ENCODE measurements at places on chromosomes 3 and 15. TPM values are rescaled to one million over a fixed set of nuclear protein-coding genes. Genes with fewer than 3 reads are reported as not detected.

DNA sequence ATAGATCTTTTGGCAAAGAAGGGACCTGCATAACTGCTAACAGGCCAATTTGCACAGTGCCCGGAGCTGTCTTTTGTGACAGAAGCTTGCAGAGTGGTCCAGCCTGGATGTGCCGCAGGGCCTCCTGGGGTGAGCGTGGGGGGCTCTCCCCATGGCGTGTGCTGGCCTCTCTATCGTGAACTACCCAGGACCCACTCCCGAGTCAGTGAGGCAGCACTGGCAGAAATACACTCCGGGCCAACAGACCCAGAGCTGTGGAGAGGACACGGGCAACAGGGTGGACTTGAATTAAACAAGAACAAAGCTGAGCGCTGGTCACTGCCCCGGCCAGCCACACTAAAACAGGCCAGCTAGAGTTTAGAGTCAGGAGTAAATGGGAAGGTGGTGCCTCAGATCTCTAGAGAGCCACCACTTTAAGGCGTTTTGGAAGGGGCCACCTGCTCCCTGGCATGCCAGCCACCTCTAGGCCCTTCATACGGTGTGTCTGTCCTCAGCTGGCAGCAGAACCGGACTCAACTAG lies 152.1 kb downstream of the KLF13 start:
- peaks cover 24% of the 10 kb centered on the region for H3K27me3 ChIP-seq
- DNase-seq: no peak
- no peaks in the 10 kb centered on the region for H3K4me1 ChIP-seq
- no peak overlapping the region for H3K4me3 ChIP-seq
- H3K27ac ChIP-seq: no peak overlapping the region

NR2E3 gene
- total RNA-seq: 0.25 TPM

DNA sequence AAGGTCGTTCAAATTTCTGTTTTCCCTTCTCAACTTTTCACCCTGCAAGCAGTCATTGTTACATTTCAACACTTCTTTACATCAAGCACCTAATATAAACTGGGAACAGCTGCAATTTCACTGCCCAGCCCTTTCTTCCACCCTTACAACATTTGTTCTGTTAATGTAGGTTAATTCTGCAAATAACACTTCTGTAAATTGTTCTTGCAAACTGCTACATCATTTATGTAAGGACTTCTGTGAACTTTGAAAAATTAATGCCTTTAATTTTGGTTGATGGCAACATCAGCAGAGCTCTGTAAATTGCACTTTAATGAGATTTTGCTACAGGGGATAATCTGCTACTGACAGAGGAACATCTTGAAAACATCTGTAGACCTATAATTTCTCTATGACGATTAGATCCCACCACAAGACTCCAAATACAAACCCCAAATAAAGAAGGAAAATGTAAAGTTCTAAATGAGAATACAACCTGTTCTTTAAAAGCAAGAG lies 93.5 kb downstream of the ZIC4 start:
- no peak for DNase-seq
- H3K27me3 ChIP-seq: no peaks in the 10 kb centered on the region
- no peak overlapping the region for H3K4me3 ChIP-seq

DNA sequence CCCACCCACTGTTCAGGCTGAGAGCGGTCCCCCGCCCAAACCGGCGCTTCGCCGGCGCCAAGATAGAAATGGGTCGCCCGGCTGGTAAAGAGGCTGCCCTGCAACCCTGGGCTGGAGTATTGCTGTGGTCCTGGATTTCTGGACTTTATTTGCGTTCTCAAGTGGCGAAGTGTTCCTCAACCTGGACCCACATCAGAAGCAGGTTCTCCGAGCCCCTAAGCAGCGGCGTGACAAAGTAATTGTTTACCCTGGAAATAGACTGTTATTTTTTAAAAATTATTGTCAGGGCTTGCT lies 481 bp upstream of the DYNC1LI1 start:
- H3K27me3 ChIP-seq: no peaks in the 10 kb centered on the region
- no peak for DNase-seq
- H3K4me1 ChIP-seq: peaks cover 19% of the 10 kb centered on the region
- H3K27ac ChIP-seq: peak overlapping the region; percentile 93

ROPN1B gene
- total RNA-seq: not detected

ARF4 gene
- total RNA-seq: 249 TPM

PPP1R14D gene
- not detected for total RNA-seq

- H3K27ac ChIP-seq: no peak overlapping the region
- H3K36me3 ChIP-seq: peaks cover 10% of the 10 kb centered on the region
- DNase-seq: no peak
- H3K27me3 ChIP-seq: no peaks in the 10 kb centered on the region
- H3K4me3 ChIP-seq: no peak overlapping the region
- H3K4me1 ChIP-seq: peaks cover 51% of the 10 kb centered on the region
Measured at GRCh38 chr15:65579762-65580161, 31.2 kb downstream of the INTS14 start.

GOLGA6B gene
- total RNA-seq: not detected

DNA sequence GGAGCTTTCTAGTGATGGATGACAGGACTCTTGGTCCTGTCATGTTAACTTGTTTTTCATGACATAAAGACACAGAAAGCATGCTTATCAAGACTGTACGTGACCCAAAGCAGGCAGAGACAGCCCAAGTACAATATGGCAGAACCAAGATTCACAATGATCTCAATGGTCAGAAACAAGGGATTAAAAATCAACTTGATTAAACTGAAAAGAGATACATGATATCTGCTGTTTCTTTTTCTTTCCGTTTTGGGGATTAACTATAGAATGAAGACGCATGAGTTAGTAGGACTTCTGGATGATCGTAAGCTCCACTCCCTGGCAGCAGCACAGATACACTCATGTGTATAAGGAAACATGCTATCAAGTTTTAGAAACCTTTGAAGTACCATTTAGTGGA lies 98.4 kb upstream of the MYZAP start:
- no peak overlapping the region for H3K4me3 ChIP-seq
- peaks cover 5% of the 10 kb centered on the region for H3K4me1 ChIP-seq
- H3K27ac ChIP-seq: no peak overlapping the region
- H3K27me3 ChIP-seq: no peaks in the 10 kb centered on the region
- H3K36me3 ChIP-seq: no peaks in the 10 kb centered on the region

DNA sequence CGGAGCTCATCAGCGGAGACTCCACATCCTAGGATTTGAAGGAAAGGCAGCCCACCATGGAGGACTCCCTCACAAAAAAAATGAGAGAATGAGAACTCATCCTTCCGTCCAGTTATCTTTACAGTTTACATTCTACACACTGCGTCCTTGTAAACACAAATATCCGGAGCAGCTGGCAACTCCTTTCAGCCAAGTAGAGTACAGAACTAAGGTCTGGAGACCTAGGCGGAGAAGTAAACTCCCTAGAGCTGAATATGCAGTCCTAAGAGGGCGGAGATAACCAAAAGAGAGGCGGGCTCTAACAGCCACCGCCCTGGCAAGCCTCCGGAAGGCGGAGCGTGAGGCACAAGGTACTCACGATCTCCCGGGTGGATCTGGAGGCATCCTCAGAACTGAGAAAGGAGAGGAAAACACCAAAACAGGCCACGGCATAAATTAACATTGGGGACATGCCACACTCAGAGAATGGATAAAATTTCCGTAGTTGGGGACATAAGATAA lies 924 bp upstream of the SIN3A start:
- H3K4me1 ChIP-seq: peaks cover 29% of the 10 kb centered on the region
- peak overlapping the region; percentile 78 for H3K27ac ChIP-seq
- no peaks in the 10 kb centered on the region for H3K36me3 ChIP-seq
- peak; percentile 76 for DNase-seq
- peak overlapping the region; percentile 84 for H3K4me3 ChIP-seq

MELTF gene
- total RNA-seq: 2.3 TPM

- peak; percentile 46 for DNase-seq
- peaks cover 22% of the 10 kb centered on the region for H3K4me1 ChIP-seq
- no peaks in the 10 kb centered on the region for H3K27me3 ChIP-seq
- H3K36me3 ChIP-seq: no peaks in the 10 kb centered on the region
- H3K4me3 ChIP-seq: no peak overlapping the region
Measured at GRCh38 chr3:45024542-45025255, 1.4 kb upstream of the CLEC3B start.

ANKUB1 gene
- total RNA-seq: not detected

ZCWPW2 gene
- total RNA-seq: 0.40 TPM

DNA sequence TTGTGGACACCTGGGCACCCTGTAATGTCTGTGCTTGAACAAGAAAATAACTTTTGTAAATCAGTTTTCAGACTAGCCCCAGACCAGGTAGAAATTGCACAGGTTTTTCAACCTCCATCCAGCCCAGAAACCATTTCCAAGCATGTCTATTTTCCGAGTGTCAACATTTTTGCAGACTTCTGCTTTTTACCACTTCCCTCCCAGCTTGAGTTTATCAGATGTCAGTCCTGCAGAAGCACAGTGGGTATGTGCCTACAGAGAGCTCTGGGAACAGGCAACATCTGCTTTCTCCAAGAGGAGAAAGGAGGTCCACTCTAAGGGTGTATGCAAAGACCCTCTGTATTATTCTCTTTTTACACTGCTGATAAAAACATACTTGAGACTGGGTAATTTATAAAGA lies 83.9 kb downstream of the LRRK1 start:
- no peaks in the 10 kb centered on the region for H3K27me3 ChIP-seq
- DNase-seq: no peak
- H3K27ac ChIP-seq: no peak overlapping the region

DNA sequence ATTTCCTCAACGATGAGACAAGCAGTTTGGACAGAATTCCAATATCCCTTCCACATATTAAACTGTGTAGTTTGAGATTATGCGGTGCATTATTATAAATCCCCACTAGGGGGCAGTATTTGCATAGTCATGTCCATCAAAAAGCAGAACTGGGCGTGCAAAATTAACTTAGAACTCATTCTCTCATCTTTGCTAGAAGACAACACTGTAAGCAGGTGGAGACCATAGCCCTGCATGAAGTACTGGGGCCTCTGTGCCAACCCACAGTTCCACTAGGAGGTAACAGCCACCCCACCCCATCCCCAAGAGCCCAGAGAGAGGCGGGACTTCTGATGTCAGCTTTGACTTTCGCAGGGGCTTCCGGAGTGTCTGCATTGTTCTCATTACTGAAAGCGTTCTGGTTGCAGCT lies 106.6 kb upstream of the TMC3 start:
- peak; percentile 70 for DNase-seq
- H3K27ac ChIP-seq: no peak overlapping the region
- H3K27me3 ChIP-seq: no peaks in the 10 kb centered on the region

ITIH4 gene
- 2.4 TPM for total RNA-seq

DNA sequence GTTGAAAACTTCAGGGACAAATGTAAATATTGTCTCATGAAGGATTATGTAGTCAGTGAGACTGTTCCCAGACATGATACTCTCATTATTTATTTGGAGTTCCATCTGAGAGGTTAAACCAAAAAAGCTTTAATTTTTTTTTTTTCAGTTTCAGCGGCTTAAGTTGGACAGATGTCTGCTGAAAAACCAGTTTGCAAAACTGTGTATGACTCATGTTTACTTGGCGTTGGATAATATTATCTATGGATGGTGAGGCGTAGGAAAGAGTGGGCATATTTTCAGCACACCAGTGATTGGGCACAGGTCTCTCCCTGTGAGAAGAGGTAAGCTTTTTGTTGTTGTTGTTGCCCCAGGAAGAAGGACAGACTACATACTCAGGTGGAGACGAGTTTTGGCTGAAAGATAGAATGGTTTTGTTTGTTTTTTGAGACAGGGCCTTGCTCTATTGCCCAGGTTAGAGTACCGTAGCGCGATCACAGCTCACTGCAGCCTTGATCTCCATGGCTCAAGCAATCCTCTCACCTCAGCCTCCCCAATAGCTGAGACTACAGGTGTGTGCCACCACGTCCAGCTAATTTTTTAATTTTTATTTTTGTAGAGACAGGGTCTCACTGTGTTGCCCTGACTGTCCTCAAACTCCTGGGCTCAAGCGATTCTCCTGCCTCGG lies 16.4 kb upstream of the ANXA2 start:
- no peaks in the 10 kb centered on the region for H3K36me3 ChIP-seq
- H3K4me3 ChIP-seq: no peak overlapping the region
- peaks cover 1% of the 10 kb centered on the region for H3K4me1 ChIP-seq
- peak; percentile 12 for DNase-seq
- H3K27me3 ChIP-seq: no peaks in the 10 kb centered on the region

DPPA4 gene
- total RNA-seq: not detected

GRCh38 chr3:45595364-45596195 lies 1.0 kb downstream of the LIMD1 start:
- H3K36me3 ChIP-seq: no peaks in the 10 kb centered on the region
- H3K4me3 ChIP-seq: peak overlapping the region; percentile 17
- no peak for DNase-seq
- no peaks in the 10 kb centered on the region for H3K27me3 ChIP-seq

- no peak for DNase-seq
- peaks cover 25% of the 10 kb centered on the region for H3K27me3 ChIP-seq
- no peaks in the 10 kb centered on the region for H3K36me3 ChIP-seq
- no peak overlapping the region for H3K27ac ChIP-seq
- no peak overlapping the region for H3K4me3 ChIP-seq
- no peaks in the 10 kb centered on the region for H3K4me1 ChIP-seq
Measured at GRCh38 chr15:75779504-75779903, 63.7 kb upstream of the UBE2Q2 start.

SLC2A2 gene
- not detected for total RNA-seq

FBXO40 gene
- not detected for total RNA-seq

DNA sequence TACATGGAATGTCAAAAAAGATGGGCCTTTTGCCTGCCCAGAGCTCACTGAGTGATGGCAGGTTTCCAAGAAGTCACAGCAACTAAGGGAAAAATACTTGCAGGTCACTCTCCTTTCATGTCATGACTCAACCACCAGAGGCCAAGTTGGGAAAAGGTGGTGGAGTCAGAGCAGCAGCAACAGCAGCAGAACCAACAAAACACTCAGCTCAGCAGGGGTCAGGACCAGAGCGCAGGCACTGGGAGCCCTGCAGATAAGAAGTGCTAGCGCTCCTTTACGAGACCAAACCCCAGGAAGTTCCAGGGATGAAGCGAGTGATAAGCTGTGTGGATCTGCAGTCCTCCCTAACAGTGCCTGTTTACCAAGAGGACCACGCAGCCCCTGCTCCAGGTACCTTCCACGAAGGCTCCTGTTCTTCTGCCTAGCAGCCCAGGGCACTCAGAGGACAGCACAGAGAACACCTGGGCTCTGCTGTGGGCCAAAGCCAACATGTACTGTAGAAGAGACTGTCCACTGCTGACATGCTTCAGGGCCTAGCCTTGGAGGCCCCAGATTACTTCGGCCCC lies 26.0 kb downstream of the POC1A start:
- peaks cover 8% of the 10 kb centered on the region for H3K4me1 ChIP-seq
- no peaks in the 10 kb centered on the region for H3K27me3 ChIP-seq
- DNase-seq: peak; percentile 79

DNA sequence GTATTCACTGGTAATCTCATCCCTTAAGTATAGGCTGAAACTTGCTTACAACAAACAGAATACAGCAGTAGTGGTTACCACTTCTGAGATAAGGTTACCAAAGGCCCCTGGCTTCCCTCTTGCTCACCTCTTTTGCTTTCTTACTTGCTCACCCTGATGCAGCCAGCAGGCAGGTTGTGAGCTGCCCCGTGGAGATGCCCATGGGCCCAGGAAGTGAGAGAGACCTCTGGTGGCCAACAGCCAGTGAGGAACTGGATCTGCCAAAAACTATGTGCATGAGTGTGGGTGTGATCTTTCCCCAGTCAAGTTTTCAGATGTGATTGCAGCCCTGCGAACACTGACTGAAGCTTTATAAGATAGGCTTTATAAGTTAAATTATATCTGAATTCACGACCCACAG lies 48.7 kb downstream of the NMNAT3 start:
- H3K4me1 ChIP-seq: no peaks in the 10 kb centered on the region
- no peaks in the 10 kb centered on the region for H3K36me3 ChIP-seq
- DNase-seq: no peak
- no peak overlapping the region for H3K27ac ChIP-seq
- no peaks in the 10 kb centered on the region for H3K27me3 ChIP-seq
- no peak overlapping the region for H3K4me3 ChIP-seq
